ENCODE measurements at places on chromosomes 7 and 10.

GRCh38 chr7:128842674-128843641 is 12.8 kb downstream of the FLNC start:
- no peak for DNase-seq

DNA sequence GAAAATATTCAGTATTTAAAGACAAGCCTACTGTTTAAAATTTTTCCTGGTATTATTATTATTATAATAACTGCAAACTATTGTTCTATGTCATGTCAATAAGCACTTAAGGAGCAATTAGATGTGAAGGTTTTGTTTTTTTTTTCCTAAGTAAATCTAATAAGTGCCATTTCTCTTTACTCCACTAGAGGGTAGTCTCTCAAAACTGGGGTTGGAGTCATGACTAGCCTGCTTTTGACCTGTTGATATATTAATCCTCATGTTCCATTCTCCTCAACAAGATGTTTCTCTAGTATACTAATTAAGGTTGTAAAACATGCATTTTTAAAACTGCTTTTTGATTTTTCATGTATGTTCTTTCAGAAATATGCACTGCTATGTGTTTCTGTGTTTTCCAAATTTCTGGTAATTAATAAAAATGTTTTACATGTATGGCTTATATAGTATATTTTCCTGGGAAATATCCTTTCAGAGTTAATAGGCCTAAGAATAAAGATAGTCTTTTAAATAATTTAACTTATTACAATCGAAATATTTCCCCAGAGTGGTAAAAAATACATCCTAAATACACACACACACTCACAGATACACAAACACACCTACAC is 1.0 kb upstream of the LRRN3 start:
- peak; percentile 60 for DNase-seq

DNA sequence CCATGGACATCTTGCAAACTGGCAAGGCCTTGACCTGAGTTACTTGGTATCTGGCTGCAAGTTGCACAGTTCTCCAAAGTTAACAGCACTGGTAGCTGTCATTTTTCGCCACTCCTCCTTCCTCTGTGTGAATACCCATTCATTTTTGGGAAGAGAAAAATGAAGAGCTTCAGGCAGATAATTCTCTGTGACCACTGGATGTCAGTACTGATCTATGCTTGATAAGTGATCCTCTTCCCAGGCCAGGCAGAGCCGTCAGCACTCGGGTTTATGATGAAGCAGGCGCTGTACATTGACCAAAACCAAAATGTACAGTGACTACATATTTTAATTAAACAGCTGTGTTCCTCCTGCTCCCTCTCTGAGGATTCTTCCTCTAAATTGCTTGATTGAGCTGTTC is 55.9 kb upstream of the PDZD8 start:
- DNase-seq, result peak; percentile 57

GRCh38 chr10:63286340-63286739 is 153.2 kb downstream of the NRBF2 start:
- DNase-seq, result no peak

GRCh38 chr7:157318015-157318706 is 18.6 kb upstream of the DNAJB6 start:
- no peak for DNase-seq

DNA sequence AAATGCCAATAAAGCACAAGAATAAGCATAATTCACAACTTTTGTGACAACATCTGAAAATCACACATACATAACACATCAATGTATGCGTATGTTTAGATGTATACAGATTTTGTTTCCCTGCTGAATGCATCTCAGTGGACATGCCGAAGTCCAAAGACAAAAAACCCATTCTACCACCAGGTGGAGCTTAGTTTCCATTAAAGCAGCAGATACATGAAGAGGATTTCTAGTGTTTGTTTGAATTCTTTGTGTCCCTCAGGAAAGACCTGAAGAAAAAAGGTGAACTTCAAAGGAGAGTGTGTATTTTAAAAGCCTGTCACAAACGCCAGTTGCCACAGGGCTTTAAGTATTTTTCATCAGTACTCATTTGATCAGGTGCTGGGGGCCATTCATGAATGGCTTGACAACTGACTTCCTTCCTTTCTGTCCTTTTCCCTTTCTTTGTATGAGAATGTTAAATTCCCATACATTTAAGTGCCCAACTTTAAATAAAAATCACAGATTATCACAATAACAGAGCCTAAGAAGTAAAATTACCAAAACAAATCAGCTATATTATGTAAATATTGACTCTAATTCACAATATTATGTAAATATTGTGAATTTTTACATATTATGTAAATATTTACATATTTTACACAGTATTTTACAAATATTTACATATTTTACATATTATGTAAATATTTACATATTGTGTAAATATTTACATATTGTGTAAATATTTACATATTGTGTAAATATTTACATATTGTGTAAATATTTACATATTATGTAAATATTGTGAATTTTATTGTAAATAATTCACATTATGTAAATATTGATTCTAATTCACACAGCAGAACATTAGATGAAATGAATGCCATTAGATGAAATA is 343.0 kb downstream of the CRPPA start:
- peak; percentile 77 for DNase-seq

- DNase-seq, result no peak
Measured at GRCh38 chr7:29285444-29285793, 90.8 kb downstream of the CHN2 start.

DNA sequence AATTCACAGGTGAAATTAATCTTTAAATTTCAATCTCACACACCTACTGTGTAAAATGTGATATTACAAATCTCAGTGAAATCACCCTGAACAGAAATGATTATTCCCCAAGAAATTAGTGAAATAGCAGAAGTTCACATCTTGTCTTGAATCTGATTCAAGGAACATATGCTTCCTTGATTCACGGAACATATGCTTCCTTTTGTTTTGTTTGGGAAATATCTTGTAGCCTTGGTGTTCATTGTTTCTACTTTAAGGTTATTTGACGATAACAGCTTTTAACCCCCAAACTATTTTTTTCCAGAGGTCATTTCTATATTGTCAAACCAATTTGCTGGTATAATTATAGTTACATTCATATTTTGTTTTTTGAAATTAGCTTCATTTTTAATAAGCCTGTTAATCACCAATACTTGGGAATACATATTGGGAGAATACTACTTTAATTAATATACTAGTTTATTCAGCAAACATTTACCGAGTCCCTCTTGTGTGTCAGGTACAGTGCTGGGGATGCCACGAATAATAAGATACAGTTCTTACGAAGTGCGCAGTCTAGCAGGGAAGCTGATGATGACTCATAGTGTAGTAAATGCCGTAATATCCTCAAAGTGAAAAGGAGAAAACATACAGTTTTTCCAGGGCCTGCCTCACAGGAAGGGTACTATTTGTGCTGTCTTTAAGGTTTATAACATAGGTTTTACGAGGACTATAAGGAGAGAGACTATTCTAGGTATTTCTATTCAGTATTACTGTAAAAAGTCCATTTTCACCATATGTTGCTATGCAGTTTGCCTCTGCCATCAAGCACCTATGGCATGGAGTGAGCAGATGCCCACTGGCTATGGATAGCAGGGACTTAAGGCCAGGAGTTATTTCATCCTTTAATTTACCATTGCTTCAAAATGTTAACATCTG is 32.5 kb downstream of the PRKAR2B start:
- DNase-seq, result no peak

DNA sequence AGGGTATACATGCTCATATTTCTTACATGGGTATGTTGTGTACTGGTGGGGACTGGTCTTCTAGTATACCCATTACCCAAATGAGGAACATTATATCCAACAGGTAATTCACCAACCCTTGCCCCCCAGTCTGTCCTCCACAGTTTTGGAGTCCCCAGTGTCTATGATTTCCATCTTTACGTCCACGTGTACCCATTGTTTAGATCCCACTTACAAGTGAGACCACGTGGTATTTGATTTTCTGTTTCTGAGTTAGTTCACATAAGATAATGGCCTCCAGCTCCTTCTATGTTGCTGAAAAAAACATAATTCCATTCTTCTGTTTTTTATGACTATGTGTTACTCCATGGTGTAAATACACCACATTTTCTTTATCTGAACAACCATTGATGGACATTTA is 49.3 kb upstream of the CYP2C9 start:
- no peak for DNase-seq

- DNase-seq, result no peak
Measured at GRCh38 chr10:46218921-46219320, 67.9 kb upstream of the ANTXRL start.

- peak; percentile 15 for DNase-seq
Measured at GRCh38 chr7:116500078-116500853, 728 bp downstream of the CAV2 start.

GRCh38 chr7:24971333-24972165 is 8.4 kb downstream of the OSBPL3 start:
- no peak for DNase-seq

DNA sequence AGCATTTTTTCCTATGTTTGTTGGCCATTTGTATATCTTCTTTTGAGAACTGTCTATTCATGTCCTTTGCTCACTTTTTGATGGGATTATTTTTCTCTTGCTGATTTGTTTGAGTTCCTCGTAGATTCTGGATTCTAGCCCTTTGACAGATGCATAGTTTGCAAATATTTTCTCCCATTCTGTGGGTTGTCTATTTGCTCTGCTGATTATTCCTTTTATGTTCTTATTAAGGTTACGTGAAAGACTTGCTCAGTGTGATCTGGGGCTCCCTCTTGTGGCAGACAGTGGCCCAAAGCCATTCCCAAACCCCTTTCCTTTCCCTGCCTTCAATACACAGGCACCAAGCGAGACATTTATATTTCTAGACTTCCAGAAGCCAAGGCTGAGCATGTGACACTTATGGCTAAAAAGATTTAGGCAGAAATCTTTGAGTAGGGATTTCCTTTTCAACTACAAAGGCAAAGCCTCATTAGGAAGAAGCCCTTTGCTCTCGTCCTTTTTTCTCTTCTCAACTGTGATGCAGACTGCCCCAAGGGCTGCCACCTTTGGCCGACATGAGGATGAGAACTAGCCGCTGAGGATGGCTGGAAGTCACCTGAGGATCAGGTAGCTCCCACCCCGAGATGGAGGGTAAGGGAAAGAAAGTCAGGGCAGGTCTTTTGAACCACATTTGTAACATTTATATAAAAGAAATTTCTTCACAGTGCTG is 23.6 kb downstream of the ST8SIA6 start:
- DNase-seq, result peak; percentile 83

All from Ammon's horn (tissue), 1 donor.